Kidney capillary endothelial cell (primary cell): ENCODE measurements at places on chromosomes 2 and 18.

GRCh38 chr2:111705711-111706336 is 178.2 kb downstream of the ANAPC1 start:
- DNase-seq = peak; percentile 31

DNA sequence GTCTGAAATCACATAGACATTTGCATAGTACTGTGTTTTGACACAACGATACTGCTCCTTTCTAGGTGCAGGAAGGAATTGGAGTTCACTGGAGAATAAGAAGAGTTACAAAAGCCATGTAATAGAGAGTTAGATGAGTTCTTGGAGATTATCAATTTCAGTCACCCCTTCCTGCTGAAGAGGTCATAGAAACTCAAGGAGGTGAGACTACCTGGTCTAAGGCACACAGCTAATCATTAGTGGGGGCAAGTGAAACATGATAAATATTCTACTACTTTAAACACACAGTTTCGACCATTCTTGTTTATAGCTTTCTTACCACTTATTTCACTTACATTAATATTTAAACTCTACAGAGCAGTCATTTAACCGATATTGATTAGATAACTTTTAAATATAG is 286.9 kb upstream of the NXPH2 start:
- no peak for DNase-seq

DNA sequence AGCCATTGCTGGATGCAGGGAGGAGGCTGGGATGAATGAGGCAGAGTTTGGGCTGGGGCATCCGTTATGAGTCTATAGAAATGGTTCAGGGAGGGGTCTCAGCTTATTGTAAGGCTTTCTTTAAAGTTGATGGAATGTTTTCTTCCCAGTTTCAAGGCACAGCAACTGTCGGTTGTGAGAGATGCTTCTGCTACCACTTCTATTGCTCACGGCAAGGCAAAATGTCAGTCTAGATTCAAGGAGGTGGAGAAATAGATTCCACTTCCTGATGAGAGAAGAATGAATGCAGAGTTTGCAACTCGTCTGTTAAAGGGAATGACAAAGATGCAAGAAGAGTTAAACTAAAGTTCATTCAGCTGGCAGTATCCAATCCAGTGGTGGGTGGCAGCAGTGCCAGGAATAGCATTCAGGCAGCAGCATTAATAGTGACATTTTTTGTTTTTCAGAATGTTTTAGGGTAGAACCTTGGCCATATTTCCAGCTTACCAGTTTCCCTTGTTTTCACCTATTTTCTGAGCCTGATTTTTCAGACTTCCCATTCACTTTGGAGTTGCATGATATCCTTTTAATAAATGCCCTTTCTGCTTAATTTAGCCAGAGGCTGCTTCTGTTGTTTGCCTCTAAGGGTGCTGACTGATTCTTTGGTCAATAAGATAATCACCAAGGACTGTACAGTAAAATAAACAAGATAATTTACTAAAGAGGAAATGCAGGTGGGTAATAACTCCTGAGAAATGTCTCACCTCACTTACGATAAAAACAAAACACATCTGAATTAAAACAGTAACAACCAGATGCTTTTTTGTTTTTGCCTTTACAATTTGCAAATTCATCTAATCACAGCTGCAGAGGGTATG is 138.4 kb downstream of the RPIA start:
- DNase-seq = no peak

- no peak for DNase-seq
Measured at GRCh38 chr18:75752740-75753263, 325.3 kb upstream of the SMIM21 start.

DNA sequence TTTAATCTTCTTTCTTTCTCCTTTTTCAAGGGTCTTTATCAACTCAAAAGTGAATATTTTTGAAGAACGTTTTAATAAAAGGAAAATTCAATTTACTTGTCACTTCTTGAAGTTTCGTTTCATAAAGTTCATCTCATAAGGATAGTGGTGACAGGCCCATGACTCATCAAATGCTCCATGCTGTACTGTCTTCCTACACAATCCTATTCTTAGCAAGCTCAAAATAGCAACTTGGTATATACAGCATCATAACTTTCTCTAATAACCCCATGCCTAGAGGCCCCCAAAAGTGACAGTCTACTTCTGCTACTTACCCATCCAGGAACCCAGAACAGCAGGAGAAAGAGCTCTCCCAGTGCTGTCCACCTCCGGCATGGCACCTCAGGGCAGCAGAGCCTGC is 7.7 kb downstream of the FBXO15 start:
- DNase-seq = peak; percentile 62

- DNase-seq = no peak
Measured at GRCh38 chr2:74387346-74387745, 7.2 kb upstream of the DCTN1 start.

GRCh38 chr2:137221797-137222492 is 456.6 kb downstream of the THSD7B start:
- no peak for DNase-seq

DNA sequence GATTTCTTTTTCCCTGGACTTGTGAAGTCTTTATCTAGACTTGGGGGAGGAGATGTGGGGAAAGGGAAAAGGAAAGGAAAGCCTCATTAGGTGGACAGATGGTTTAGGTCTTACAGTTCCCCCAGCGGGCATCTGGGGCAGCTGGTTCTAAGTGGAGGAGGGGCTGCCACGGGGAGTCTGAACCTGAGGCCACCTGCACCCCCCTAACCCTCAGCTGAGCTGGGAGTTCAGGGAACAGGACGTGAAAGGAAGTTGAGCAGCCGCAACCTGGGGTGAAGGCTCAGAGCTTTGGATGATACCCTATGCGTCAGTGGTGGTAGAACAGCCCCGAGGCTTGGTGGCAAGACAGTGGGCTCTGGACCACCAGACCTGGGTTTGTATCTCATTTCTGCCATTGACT is 26.8 kb downstream of the ITM2C start:
- DNase-seq = no peak

GRCh38 chr2:148719941-148720436 is 75.4 kb downstream of the EPC2 start:
- DNase-seq = no peak

DNA sequence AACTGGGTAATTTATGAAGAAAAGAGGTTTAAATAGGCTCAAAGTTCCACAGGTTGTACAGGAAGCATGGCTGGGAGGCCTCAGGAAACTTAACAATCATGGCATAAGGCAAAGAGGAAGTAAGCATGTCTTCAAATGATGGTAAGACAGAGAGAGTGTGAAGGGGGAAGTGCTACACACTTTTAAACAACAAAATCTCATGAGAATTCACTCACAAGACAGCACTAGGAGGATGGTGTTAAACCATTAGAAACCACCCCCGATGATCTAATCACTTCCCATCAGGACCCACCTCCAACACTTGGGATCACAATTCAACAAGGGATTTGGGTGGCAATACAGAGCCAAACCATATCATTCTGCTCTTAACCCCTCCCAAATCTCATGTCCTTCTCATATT is 34.9 kb downstream of the CFAP210 start:
- no peak for DNase-seq

GRCh38 chr2:36708041-36708741 is 11.7 kb downstream of the VIT start:
- DNase-seq = no peak

- no peak for DNase-seq
Measured at GRCh38 chr2:165678882-165679281, 115.2 kb downstream of the GALNT3 start.

DNA sequence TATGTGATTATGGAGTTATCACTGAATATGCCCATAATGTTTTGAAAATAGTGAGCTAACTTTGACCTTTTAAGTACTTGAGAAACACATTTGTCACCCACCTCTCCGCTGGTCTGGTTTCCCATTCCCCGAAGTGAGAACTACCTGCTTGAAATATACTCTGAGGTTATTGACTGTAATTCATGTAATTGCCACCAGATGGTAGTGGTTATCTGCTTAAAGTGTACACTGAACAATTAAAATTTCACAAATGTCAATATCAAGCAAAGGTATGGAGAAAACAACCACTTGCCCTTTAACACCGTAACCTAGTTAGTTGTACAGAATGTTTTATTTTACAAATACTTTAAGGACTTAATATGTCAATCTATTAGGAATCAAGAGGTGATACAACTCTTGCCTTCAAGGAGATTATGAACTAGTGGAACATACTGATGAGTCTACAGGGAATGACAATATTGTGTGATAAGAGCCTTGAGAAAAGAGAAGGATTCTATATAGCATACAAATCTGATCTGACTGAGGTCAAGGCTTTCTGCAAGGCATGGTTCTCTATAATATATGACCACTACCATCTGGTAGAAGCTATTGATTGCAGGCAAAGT is 316.8 kb upstream of the KCNH7 start:
- peak; percentile 55 for DNase-seq

GRCh38 chr2:10230499-10230898 is 72.2 kb upstream of the HPCAL1 start:
- no peak for DNase-seq

DNA sequence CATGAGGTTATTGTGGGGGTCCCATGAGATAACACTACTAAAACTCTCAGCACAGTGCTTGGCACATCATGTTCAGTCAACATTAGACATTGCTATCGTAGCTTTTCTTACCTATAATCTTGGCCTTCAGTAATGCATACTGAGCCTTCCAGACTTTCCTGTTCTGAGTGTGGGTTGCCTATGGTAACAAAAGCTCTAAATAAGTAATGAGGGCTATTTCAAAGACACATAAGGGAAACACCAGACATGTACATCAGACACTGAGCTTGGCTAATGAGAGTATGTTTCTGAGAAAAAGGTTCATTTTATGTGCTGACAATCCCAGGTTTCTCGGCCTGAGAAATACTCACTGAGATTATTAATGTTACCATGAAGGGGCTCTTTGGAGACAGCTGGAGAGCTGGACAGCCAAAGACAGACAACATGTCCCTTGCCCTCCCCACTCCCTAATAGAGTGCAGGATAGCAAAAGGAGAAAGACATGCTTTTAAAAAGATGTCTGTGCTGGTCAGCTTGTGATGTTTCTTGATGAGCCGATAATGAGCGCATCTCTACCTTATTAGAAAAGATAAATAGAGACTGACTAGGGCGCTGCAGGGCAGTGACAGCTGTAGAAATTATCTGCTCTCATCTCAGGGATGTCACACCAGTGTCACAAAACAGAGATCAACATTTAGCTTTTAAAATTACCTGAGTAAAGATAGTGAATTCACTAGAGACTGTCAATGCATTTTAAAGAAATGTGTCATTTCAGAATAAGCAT is 25.4 kb downstream of the POLE4 start:
- no peak for DNase-seq

DNA sequence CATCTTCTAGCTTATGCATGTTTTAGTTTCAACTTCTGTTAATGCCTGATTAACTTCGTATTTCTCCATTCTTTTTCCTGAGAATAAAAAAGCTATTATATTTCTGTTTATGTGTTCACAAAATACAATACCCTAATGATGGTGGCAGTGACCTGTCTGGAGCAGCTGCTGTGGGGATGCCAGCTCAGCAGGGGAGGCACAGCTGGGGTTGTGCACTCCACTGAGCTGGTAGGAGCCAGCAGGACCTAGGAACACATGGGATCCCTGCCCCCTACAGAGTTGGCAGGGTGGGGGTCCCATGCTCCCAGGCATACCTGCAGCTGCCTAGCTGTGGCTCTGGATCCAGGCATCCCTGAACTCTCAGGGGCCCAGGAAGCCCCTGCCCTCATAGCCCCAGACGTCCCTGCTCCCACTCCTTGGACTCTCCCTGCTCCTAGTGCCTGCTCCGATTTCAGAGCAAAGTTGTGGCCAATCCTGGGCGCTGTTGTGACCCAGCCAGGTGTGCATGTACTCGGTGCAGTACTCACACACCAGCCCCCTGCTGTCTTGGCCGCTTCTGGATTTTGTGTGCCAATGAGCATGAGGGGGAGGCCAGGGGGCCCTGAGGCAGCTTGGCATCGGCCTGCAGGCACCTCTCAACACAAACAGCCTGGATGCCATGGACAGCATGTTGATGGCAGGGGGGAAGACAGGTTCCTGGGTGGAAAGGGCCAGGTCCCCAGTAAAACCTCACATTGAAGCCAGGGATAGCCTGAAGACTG is 546.0 kb downstream of the ZNF804A start:
- DNase-seq = no peak

GRCh38 chr2:168355121-168355520 is 101.0 kb upstream of the CERS6 start:
- no peak for DNase-seq

DNA sequence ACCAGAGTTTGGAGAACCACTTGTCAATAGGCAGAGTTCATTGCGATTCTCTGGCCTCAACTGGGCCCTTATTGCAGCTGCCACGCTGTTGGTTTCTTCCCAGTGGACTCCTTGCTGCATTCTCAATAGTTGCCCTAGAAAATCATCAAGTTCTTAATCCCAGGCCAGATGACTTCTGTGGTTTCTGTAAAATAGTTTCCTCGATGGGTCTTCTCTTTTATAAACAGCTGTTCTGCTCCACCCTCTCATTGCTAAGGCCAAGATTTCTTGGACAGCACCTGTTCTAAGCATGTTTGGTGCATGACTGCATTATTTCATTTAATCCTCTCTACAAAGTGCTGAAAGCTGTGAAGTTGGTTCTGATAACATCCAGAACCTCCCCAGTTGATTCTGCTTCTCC is 131.0 kb downstream of the BCL2L11 start:
- DNase-seq = no peak

DNA sequence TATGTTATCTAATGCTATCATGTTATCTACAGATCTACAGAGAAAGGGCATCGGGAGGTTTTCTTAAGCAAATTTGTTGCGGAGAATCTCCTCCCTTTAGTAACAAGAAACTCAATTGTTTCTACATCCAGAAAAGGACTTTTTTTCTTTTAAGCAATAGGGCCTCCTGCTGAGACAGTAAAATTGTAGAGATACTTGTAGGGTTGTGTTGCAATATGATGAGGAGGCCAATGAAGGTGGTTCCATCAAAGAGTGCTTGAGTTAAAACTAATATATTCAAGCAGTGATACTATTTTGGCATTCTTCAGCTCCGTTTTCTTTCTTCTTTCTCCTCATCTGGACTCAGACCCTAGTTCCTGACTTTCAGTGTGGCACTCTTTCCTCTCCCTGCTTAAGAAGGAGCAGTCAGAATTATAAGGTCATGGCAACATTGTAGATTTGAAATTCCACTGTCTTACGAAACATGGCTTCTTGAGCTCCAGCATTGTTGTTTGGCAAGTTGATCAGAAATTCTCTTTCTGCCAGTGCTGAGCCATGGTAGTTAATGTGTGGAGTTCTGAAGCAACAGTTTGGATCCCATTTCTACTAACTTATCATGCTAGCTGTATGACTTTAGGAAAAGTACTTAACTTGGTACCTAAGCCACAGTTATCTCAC is 202.0 kb upstream of the SLC14A2 start:
- DNase-seq = no peak

- no peak for DNase-seq
Measured at GRCh38 chr2:120330946-120331822, 14.8 kb upstream of the INHBB start.
